Esophagus mucosa (tissue), 1 donor: ENCODE measurements at places on chromosomes 6 and 20. TPM values are rescaled to one million over a fixed set of nuclear protein-coding genes. Genes with fewer than 3 reads are reported as not detected.
A peak's percentile ranks its signal among the peaks of the same experiment; 100 is the strongest.

- ATAC-seq, result peak; percentile 5
Measured at GRCh38 chr20:58179083-58179431, 49.4 kb downstream of the ANKRD60 start.

- ATAC-seq, result no peak
Measured at GRCh38 chr6:132132422-132132821, 181.2 kb upstream of the CCN2 start.

DNA sequence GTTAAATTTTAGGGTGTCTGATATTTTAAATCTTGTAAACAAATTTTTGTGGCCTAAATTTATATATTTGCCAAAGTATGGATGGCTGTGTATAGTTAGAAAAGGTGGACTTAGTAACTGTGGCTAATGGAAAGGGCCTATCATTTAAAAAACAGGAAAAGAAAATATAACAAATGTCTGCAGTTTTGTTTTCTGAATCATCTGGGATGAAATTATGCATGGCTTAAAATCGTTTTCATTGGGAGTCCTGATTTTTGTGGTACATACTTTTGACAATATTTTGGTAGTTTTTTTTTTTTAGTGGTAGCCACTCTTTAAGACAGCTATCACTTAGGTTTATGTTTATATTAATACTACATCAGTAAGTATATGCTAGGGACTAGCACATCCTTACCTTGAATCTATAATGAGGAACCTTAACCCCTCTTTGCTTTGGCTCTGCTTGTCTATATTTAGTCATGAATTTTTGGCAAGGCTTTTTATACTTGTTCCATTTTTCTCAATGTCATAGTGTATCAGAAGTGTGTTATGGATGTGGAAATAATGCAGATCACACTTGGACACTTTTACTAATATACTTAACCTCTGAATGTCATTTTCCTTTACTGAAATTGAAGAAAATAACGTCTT is 5.6 kb downstream of the ARID1B start:
- ATAC-seq, result no peak

DNA sequence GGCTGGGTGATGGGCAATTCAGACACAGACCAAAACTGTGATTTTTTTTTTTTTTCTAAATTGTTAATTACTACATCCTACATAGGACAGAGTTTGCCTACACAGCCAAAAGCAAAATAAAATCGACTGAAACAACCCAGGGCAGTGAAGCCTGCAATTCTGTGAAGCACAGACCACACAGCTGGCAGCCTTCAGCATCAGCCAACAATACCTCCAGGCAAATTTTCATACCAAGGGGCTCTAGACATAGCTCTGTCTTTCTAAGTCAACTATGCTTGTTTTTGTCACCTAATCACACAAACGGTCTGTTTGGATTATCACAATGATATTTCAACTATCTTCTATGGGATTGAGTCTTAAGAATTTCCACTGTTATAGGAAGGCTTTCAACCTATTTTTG is 17.6 kb downstream of the RMND1 start:
- no peak for ATAC-seq

GRCh38 chr6:1597121-1597744 is 12.5 kb upstream of the FOXC1 start:
- no peak for ATAC-seq

GRCh38 chr20:9015984-9016324 is 52.9 kb upstream of the PLCB4 start:
- no peak for ATAC-seq

GRCh38 chr6:46626228-46626909 is 26.2 kb downstream of the CYP39A1 start:
- no peak for ATAC-seq

- no peak for ATAC-seq
Measured at GRCh38 chr20:16111852-16112412, 461.3 kb downstream of the KIF16B start.

DNA sequence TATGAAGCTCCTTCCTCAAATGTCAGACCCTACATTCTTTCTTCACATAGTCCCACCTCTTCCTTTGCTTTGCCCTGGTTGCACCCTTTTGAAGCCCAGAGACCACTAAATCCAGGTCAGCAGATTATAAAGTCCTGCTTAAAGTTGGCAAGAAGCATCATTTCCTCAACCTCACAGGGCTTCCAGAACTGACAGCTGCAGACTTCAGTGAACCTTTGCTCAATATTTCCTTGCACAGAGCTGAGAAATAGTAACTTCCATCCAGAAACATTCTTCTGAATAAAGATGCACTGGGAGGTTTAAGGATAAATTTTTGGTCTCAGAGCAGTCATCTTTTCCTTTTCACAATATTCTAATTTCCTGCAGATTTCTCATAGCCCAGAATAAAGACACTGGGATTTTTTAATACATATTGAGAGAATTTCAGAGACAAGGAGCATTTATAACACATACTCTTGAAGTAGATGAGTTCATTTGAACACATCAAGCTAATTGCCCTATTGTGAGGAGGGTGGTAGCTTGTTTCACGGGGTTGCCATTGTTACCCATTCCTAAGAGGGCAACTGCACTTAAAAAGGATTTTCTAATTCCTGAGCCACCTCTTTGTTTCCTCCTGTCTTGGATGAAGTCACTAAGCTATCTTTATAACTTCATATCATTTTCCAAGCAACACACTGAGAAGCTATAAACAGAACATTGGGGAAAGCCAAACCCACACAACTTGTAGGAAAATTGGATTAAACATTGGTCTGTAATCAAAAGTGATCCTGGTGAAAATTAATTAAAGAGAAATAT is 150.2 kb upstream of the PLN start:
- ATAC-seq, result no peak

GRCh38 chr6:167270499-167271311 is 20.4 kb upstream of the UNC93A start:
- peak; percentile 37 for ATAC-seq

GRCh38 chr6:109781001-109781400 is 89.9 kb downstream of the FIG4 start:
- ATAC-seq, result no peak

DNA sequence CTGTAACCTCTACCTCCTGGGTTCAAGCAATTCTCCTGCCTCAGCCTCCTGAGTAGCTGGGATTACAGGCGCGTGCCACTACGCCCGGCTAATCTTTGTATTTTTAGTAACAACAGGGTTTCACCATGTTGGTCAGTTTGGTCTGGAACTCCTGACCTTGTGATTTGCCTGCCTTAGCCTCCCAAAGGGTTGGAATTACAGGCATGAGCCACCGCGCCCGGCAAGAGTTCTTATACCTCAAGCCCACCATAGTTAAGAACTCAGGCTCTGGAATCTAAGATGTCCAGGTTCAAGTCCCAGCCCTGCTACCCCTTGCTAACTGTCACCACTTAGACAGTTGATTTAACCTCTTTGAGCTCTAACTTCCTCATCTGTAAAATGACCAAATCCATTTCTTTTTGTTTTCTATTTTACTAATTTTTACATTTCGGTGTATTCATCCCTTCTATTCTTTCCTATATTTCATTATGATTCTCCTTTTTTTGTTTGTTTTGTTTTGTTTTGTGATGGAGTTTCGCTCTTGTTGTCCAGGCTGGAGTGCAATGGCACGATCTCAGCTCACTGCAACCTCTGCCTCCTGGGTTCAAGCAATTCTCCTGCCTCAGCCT is 104.8 kb upstream of the ZNF217 start:
- no peak for ATAC-seq

GRCh38 chr20:50283922-50284810 is 93.5 kb downstream of the CEBPB start:
- ATAC-seq, result peak; percentile 91

- ATAC-seq, result no peak
Measured at GRCh38 chr6:3561725-3562124, 104.9 kb upstream of the SLC22A23 start.

DNA sequence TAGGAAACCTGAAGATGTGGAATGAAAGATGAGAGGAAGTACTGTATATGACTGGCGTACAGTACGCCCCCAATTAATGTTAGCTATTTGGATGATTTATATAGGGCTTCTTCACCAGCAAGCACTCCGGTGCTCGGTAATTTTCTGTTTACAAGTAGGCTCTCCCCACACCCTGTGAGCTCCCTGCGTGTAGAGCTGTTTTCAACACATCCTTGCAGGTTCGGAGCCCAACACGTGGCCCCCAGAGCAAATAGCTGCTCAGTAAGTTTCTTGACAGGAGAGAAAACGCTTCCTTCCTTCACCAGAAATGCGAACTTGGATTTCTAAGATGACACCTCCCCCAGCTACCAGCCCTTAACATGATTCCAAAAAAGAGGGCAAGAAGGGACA is 1.2 kb upstream of the RAB22A start:
- ATAC-seq, result no peak

DNA sequence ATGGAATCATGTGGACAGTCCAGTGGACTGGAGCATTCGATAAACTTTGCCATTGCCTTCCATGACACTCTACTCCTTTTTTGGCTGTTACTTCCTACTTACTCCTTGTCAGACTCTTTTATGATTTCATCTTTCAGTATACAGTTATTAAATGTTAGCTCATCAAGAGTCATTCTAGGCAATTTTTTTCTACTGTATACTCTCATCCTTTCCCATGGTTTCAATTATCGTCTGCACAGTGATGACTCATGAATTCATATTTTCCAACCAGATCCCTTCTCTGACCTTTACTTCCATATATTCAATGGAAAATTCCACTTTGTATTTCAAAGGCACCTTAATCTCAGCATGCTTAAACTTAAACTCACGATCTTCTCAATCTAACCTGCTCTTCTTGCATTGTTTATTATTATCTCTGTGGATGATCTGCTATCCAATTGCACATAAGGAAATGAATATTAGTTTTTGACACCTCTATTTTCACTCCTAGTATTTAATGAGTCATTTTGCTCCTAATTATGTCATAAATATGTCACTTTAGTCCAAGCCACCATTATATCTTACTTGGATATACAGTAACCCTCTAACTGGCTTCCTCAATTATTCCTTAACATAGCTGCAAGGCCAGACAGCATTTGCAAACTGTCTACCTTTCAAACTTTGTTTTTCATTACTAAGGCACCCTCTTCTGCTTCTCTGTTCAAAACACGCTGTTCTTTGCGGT is 427.5 kb downstream of the PHF3 start:
- ATAC-seq, result no peak

DNA sequence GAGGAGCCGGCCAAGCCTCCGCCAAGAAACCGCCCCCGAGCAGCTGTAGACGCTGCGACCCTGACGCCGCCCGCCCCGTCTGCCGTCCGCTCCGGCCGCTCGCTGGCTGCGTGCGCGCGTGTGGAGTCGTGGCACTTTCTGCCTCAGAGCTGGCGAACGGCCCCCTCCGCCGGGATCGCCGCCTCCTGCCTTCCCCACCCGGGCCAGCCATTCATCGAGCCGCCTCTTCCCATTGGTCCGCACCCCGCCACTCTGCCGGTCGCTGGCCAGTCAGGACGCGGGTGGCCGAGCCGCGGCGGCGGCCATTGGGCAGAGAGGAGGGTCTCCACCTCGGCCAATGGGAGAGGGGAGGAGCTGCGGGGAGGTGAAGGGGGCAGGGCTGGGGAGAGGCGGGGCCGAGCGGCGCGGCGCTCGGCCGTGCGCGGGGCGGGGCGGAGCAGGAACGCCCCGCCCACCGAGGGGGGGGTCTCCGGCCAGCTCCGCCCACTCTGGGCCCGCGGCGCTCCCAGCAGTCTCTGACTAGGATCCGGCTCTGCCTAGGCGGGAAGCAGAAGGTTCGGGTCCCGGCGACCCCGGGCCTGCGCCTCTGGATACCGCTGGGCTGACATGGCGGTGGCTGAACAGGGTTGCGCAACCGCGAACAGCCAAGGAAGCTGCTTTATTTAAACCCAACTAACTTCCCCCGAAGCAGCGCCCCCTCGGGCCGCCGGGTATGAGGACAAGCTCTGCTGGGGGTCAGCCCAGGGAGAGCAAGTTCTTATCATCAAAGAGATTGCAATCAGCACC is at the start of gene RRBP1:
Gene RRBP1, minus strand, starts transcription at position 140 of the 786 bp plus-strand sequence. CDS start 21,735 bp downstream, outside the sequence.
- ATAC-seq, result peak; percentile 95

GRCh38 chr6:152018876-152019275 is 211.4 kb downstream of the ESR1 start:
- no peak for ATAC-seq

- no peak for ATAC-seq
Measured at GRCh38 chr6:36703081-36703606, 5.5 kb downstream of the RAB44 start.

DNA sequence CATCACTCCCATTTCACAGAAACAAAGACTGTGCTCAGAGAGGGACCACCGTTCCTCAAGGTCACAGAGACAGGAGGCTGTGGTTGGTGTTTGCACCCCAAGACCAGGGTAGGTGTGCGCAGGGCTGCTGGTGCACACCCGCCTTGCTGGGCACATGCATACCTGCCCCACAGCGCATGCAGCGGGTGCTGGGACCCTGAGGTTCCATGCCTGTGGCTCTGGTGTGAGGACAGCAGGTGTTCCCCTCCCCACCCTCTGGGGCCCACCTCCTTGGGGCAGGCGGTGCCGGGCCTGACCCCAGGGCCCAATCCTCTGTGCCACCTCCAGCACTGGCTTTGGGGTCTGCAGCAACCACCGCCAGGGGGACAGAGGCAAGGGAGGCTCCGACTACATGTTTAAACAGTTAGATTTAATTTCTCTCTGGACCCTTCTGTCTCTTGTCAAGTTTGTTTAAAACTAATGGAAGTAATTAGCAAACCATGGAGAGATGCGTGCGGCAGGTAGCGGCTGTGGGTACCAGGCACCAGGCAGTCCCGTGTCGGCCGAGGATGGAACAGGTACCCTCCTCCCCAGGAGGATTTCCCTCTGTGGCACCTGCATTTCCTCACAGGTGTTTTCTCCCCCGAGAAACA is 327.8 kb downstream of the TAF4 start:
- no peak for ATAC-seq

GRCh38 chr6:61887423-61887822 is 398.6 kb downstream of the KHDRBS2 start:
- ATAC-seq, result no peak

DNA sequence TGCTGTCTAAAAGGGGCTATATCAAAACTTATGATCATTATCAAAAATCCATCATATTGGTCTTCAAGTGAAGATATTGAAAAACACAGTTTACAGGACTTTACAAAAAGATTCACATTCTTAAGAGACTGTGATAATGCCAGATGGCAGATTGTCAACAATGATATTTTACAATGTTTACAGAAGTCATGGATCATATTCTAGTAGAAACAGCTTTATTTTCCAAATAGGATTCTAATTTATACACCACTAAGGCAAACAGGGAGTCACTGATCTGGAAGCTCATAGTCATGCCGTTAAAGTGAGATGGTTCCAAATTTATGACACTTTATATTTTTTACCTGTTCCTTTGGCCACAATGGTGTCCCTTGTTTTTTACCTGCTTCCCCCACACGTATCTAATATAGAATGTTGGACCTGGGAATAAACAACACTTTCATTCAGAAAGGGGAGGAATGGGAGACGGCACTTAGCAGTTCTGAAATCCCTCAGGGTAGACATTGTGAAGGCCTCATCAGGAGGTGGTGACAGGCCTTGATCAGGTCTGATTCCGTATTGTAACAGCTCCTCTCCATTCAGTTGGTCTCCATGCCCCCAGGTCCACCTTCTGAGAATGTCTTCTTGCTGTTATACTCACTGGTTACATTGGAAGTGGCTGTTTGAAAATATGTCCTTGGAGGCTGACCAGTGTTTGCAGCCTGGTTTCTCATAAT is 228.6 kb downstream of the ADGB start:
- ATAC-seq, result no peak

GRCh38 chr20:37524859-37525708 is 2.6 kb downstream of the BLCAP start:
- peak; percentile 68 for ATAC-seq

- no peak for ATAC-seq
Measured at GRCh38 chr6:54132587-54132986, 21.3 kb downstream of the MLIP start.

EPB41L1 gene
- 95.6 TPM for total RNA-seq

CNR1 gene
- 0.72 TPM for total RNA-seq

SALL4 gene
- total RNA-seq, result 0.44 TPM

SOX18 gene
- total RNA-seq, result 5.4 TPM

GPLD1 gene
- total RNA-seq, result 1.4 TPM

OPRM1 gene
- total RNA-seq, result not detected

SOBP gene
- 0.32 TPM for total RNA-seq

MTFR2 gene
- 4.3 TPM for total RNA-seq
